Ascending aorta (tissue), 2 donors: ENCODE measurements at places on chromosomes 2 and 18. TPM values are rescaled to one million over a fixed set of nuclear protein-coding genes. Genes with fewer than 3 reads are reported as not detected.

NDUFS1 gene
- 16.4 TPM for total RNA-seq

IGFBP5 gene
- 1,280 TPM for total RNA-seq

PSTPIP2 gene
- 1.6 TPM for total RNA-seq

OTOS gene
- not detected for total RNA-seq

TUBB8B gene
- not detected for total RNA-seq

RAB6C gene
- total RNA-seq: not detected

LYPD6B gene
- total RNA-seq: not detected

GAL3ST2 gene
- total RNA-seq: not detected

SP5 gene
- total RNA-seq: 2.8 TPM

GREB1L gene
- 2.2 TPM for total RNA-seq

SNORC gene
- not detected for total RNA-seq

SERPINB3 gene
- 0.21 TPM for total RNA-seq

ZNF804A gene
- not detected for total RNA-seq

TMEM178A gene
- total RNA-seq: 29.5 TPM

MYOM1 gene
- 7.8 TPM for total RNA-seq

KCNIP3 gene
- total RNA-seq: 5.2 TPM

LRRTM4 gene
- total RNA-seq: not detected

CFAP221 gene
- not detected for total RNA-seq

DUSP2 gene
- 7.2 TPM for total RNA-seq

FIGN gene
- total RNA-seq: 4.3 TPM

ABCG5 gene
- 4.0 TPM for total RNA-seq

EGR4 gene
- total RNA-seq: not detected

ABCB11 gene
- total RNA-seq: not detected

MERTK gene
- total RNA-seq: 11.1 TPM

TANC1 gene
- 45.4 TPM for total RNA-seq

GRB14 gene
- 1.1 TPM for total RNA-seq
